ENCODE measurements at places on chromosomes 7 and 10.

DNA sequence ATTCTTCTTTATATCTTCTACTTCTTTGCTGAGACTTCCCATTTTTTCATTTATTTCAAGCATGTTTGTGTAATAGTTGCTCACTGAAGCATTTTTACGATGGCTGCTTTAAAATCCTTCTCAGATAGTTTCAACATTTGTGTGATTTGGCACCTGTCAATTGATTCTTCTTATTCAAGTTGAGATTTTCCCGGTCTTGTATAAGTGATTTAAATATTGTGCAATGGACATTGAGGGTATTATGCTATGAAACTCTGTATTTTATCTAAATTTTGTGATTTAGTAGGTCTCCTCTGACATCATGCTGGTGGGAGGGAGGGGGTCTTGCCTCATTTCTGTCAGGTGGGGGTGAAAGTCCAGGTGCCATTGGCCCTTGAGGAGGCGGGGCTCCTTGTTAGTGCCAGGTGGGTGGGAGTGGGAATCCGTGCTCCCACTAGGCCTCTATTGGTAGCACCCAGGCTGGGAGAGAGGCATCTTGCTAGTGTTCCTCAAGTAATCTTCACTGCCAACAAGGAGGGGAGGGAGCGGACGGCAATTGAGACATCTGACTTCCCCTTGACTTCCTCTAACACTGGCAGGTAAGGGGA, 73.0 kb downstream of the ANLN start:
- no peak for DNase-seq

DNA sequence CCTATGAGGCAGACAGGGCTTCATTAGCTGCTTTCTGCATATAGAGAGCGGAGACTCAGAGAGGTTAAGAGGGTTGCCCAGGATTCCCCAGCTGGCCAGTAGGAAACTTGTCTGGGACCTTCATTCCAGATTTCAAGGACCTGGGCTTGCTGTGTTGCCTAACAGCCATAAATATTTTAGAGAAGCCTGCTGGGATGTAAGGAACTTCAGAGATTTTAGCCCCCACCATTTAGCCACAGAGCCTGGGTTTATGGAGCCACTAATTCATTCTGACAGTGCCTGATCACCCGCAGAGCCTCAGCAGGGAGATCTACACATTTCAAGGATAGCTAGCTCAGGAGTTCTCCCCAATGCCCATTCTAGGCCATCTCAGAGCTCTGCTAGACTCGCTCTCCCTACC, 56.6 kb upstream of the TRUB1 start:
- DNase-seq, result no peak

DNA sequence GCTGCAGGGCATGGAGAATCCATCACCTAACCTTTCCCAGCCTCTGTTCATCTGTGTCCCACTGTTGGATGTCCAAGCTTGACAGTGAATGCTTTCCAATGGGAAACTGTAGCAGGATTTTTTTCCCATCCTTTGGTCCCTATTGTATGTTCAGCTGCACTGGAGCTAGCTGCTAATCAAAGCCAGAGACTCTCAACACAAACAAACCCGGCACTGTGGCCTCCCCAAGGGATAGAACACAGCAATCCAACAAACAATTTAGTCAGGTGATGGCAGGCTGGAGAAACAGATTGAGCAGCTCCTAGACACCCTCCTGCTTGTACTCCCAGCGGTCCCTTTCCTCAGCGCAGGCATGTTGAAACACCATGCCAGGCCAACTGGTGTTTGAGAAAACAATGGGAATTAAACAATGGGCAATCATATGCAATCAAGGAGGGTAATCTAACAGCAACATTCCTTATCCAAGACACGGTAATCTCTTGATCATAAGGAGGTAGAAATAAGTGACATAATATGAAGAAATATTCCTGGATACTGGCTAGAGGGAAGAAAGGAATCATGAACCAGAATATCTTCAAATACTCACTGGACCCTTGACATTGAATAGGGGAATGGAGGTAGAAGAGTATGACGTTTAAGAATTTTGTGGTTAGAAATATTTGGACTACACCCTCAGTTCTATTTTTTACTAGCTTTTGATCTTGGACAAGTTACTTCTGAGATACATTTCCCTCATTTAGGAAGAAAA, 15.0 kb downstream of the PTN start:
- no peak for DNase-seq

- no peak for DNase-seq
Observed at GRCh38 chr7:144866189-144866588, 30.3 kb upstream of the TPK1 start.

DNA sequence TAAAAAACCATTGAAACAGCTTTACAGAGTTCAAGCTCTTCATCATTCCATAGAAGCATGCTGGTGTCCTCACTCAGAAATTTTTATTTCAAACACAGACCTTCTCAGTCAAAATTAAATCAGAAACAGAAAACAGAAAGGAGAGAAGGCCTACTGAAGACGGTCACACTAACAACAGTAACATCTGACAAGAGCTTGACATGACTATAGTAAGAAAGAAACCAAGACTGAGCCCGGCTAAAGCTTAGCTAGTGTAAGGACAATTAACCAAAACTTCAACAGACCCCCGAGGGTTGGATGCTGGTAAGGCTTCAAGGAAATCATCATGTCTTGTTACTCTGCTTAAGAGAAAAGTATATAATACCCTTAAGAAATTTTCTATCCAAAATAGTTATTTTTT, 38.6 kb downstream of the MTPN start:
- DNase-seq, result peak; percentile 5

DNA sequence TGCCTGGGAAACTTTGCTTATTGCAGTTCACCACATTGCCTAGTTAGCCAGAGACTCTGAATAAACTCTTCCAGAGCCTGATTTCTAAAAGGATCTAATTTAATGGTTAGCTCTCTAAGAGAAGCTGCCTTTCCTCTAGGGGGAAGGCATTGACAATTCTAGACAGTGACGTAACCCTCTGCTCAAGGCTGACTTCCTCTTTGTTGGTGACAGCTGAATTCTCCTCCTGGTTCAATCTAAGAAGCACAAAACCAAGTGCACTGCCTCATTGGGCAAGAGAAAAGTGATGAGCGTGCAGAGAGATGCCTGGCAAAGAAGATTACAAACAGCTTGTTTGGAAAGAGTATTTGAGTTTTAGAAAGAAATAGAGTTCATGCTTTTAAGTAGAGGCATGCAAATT, 102.7 kb downstream of the MACC1 start:
- peak; percentile 2 for DNase-seq

GRCh38 chr10:123502983-123503382, 163.2 kb upstream of the GPR26 start:
- DNase-seq, result no peak

DNA sequence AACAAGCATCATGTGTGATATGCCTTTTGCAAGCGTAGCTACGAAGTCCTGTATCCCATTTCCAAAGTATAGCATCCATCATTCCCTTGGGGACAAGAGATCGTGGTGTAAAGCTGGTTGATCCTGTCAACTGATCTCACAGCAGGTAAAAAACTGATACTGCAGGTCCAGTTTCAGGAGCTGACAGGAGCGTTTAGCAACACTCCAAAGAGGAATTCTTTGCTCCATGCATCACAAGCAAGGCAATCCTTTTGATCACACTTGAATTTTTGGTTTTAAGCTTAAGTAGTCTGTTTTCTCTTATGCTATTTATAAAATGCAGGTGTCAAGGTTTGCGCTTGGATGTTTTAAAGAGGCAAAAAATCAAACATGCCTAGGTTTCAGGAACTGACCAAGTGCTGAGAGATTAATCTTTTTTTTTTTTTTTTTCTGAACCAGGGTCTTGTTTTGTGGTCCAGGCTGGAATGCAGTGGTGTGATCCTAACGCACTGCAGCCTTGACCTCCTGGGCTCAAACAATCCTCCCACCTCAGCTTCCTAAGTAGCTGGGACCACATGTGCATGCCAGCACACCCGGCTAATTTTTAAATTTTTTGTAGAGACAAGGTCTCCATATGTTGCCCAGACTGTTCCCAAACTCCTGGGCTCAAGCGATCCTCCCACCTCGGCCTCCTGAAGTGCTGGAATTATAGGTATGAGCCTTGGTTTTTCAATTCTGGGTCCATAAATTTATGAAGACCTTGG, 1.8 kb upstream of the ZDHHC4 start:
- DNase-seq, result no peak

DNA sequence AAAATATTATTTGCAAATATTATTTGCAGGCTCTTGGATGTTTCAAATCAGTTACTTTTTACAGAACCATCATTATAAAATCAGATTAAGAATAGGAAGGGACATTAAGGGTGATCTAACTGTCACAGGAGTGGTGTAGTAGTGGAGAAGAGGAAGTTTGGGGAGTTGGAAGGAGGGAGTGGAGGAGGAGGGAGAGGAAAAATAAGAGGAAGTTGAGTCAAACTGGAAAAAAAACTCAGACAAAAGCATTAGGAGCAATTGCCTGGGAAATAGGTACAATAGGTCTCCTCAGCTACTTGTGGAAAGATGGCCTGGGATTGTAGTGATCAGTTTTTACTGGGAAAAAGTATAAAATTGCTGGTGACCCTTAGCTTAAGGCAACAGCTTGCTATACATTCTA, 77.7 kb upstream of the GPR37 start:
- DNase-seq, result no peak
